Stimulated activated CD8-positive, alpha-beta memory T cell treated with anti-CD3 and anti-CD28 coated beads, Interleukin-15, amount 100 ng/mL, for 4 hours (primary cell): ENCODE measurements at places on chromosomes 1 and 21.

GRCh38 chr1:204077979-204078696, 5.2 kb downstream of the SOX13 start:
- DNase-seq: no peak

- no peak for DNase-seq
These were observed 5.2 kb upstream of the ERRFI1 start for GRCh38 chr1:8031176-8031785.

DNA sequence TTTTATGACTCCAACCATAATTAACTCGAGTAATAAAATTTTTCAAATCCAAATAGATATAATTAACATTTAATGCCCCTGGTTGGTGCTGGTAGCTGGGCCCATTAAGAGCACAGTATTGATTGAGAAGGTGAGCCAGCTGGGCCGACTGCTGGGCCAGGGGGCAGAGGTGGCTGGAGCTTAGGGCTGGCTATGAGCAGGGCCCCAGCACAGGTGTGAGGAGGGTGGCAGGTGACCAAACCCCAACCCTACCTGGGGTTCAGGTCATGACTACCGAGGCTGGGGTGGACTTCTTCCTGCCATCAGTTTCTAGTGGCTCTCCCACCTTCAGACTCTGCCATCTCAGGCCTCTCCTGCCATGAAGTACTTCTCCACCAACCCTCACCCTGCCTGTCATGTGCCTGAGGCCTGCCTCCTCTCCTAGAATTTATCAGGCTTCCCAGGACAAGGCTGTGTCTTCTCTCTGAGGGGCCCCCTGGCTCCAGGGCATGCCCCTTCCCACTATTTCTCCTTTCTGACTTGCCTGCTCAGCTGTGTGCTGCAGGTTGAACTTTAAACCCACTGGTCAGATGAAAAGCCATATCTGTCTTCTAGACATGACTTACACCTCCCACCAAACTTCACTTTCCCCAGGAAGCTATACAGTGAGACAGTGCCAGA, 85.6 kb downstream of the TMEM53 start:
- no peak for DNase-seq

GRCh38 chr1:117215733-117216462, 5.2 kb upstream of the VTCN1 start:
- DNase-seq: no peak
